ENCODE measurements at places on chromosomes 3 and 15. TPM values are rescaled to one million over a fixed set of nuclear protein-coding genes. Genes with fewer than 3 reads are reported as not detected.

The RETNLB gene
- total RNA-seq = not detected

The ZCWPW2 gene
- total RNA-seq = 1.1 TPM

The GREM1 gene
- total RNA-seq = 213 TPM

The PP2D1 gene
- not detected for total RNA-seq

The LINGO1 gene
- not detected for total RNA-seq

The LZTFL1 gene
- 10.7 TPM for total RNA-seq

The ARHGEF26 gene
- total RNA-seq = 0.09 TPM

The MCTP2 gene
- 4.1 TPM for total RNA-seq

The GOLGA8S gene
- total RNA-seq = under 0.01 TPM

The MBD4 gene
- 18.1 TPM for total RNA-seq

The NDN gene
- 36.9 TPM for total RNA-seq

The PDE8A gene
- total RNA-seq = 17.3 TPM

The EIF4E3 gene
- total RNA-seq = 1.1 TPM

The ZKSCAN7 gene
- 6.2 TPM for total RNA-seq

The SEMA6D gene
- total RNA-seq = 4.9 TPM

The TSC22D2 gene
- 2.6 TPM for total RNA-seq

The ARHGAP31 gene
- 3.3 TPM for total RNA-seq

The CDHR4 gene
- 0.43 TPM for total RNA-seq

The PSTPIP1 gene
- total RNA-seq = not detected

The TRH gene
- total RNA-seq = not detected

The AGTR1 gene
- total RNA-seq = 2.5 TPM

The ITPKA gene
- 5.2 TPM for total RNA-seq

The ITIH1 gene
- total RNA-seq = not detected

The HIGD2B gene
- total RNA-seq = under 0.01 TPM

The RSRC1 gene
- total RNA-seq = 41.1 TPM

The TM4SF18 gene
- total RNA-seq = under 0.01 TPM

The GOLGA6L6 gene
- total RNA-seq = under 0.01 TPM

The ALDH1A2 gene
- 1.6 TPM for total RNA-seq

The SPTBN5 gene
- 0.17 TPM for total RNA-seq

The PCOLCE2 gene
- total RNA-seq = 122 TPM

The SEMA3G gene
- 0.26 TPM for total RNA-seq

The GDPGP1 gene
- 4.6 TPM for total RNA-seq

The NEK10 gene
- 16.7 TPM for total RNA-seq

The TRAK1 gene
- 16.2 TPM for total RNA-seq

The SLC6A1 gene
- total RNA-seq = not detected

The GATA2 gene
- total RNA-seq = 7.6 TPM

The SYNPR gene
- not detected for total RNA-seq

The CKMT1A gene
- total RNA-seq = 0.16 TPM

The CKMT1B gene
- total RNA-seq = not detected

The ILDR1 gene
- total RNA-seq = not detected

The PRSS50 gene
- total RNA-seq = not detected

The GRAMD2A gene
- total RNA-seq = 0.09 TPM

The WNT5A gene
- total RNA-seq = 7.3 TPM

The C3orf20 gene
- total RNA-seq = not detected

The NMNAT3 gene
- 0.60 TPM for total RNA-seq

The PRKAR2A gene
- 19.2 TPM for total RNA-seq

The NCEH1 gene
- 6.0 TPM for total RNA-seq

The CCR9 gene
- not detected for total RNA-seq

The B3GALNT1 gene
- total RNA-seq = 8.3 TPM
